Lung (tissue), 17 donors: ENCODE measurements at places on chromosomes 4 and X. TPM values are rescaled to one million over a fixed set of nuclear protein-coding genes. Genes with fewer than 3 reads are reported as not detected.

IL2 gene
- total RNA-seq = not detected

OPRPN gene
- not detected for total RNA-seq

HSFX4 gene
- total RNA-seq = not detected

TACC3 gene
- total RNA-seq = 13.8 TPM

CTAG2 gene
- not detected for total RNA-seq

ZNF732 gene
- total RNA-seq = 3.5 TPM

TCEAL8 gene
- total RNA-seq = 46.4 TPM

DNA sequence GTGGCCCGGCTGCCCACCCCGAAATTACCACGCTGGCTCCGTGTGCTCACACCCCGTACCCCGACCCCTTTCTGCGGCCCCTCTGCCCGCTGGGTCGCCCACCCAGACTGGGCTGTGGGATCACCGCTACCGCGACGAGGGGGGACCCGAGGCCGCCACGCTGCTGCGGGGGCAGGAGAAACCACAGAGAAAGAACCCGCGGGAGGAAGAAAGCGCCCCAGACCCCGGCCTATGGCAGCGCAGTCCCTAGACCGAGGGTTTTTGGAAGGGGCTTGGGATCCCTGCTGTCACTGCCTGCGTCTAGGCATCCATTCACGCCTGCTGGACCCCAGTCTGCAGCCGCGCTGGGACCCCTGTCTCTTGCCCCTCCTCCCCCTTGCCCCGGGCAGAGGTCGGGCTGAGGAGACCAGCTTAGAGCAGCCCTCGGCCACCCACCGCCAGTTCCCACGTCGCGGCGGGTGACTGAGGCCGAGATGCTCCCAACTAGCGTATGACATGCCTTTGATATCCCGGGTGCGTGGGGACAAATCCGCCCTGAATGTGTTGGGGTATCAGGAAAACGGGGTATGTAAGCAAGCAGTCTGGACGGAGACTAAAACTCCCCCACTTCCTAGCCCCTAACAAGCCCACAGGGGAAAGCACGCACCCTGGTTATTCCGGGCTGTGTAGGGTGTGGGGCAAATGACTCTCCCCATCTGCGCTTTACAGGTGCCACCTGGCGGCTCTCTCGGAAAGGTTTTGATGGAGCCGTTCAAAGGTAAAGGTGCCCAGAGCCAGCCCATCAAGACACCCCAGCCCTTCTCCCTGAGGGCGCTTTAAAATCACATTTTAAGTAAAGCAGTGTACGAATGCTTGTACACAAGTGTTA is 862 bp upstream of the INPP4B start:
- peak; percentile 57 for DNase-seq

DNA sequence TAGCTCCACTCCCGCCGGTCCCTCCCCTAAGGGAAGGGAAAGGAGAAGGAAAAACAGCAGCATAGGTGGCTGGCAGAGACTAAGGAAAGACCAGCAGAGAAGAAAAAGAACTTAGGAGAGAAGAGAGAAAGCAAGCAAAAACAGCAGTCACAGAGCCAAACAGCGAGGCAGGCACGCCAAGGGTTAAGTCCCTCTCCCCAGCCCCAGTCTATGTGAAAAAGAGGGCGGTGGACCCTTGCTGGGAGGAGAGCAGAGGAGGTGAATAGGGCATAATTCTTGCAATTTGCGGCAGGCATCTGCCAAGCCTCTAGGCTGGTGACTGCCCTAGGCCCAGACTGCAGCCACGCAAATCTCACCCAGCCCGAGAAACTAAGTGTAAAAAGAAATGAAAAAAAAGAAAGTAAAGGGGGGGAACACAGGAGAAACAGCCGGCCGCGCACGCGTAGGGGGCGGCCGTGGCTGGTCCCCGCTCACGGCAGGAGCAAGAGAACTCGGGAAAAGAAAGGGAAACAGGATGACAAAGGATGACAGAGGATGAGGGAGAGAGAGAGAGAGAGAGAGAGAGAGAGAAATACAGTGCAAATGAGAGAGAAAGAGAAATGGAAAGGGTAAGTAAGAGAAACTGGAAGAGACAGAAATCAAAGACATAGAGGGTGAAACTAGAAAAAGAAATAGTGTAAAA is 48.6 kb downstream of the MAGEA9 start:
- DNase-seq = peak; percentile 39

GRCh38 chr4:40164459-40164858 is 32.4 kb upstream of the RHOH start:
- DNase-seq = no peak

DNA sequence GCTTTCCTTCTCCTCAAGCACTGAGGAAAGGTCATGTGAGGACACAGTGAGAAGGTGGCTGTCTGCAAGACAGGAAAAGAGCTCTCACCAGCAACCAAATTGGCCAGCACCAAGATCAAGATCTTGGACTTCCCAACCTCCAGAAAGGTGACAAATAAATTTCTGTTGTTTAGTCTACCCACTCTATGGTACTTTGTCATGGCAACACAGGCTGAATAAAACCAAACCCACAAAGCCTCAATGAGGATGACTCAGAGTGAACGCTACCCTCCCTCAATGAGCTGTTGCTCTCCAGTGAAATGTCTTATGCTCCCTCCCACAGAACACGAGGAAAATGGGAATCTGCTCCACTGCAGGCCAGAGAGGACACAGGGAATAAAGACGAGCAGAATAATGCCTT is 244.1 kb downstream of the RAB28 start:
- no peak for DNase-seq

DNA sequence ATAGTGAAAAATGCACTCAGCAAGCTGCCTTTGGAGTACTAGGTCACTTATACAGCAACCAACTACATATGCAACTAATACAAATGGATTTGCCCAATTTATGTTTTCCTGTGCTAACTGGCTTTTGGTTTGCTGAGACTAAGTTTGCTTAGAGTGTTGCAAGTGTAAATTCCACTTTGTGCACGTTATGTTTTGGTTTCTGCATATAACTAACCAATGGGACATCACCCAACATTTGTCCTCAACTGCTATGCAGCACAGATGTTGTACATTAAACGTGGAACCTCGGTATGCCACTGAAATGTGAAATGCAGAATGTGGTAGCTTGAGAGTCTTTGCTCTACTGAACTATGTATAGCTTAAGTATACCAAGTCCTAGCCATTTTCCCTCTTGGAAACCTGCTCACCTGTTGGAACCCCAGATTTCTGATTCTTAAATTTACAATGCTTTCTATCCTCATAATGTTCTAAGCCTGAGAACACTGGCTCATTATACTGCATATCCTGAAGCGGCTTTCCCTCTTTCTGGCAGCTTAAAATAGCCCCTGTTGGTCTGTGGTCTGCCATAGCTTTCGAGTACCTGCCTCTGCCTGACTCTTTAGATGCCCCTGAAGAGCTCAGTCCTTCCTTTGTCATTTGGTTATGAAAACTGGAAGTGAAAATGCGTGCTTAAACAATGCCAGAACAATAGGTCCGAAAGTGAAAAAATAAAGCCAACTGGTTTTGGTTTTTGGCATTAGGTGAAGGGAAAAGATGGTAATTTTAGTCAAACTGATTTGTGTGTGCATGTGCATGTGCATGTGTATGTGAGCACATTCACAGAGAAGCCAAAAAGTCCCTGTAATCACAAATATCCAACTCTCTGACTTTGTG is 158.0 kb downstream of the SH2D1A start:
- DNase-seq = no peak

GRCh38 chrX:41435708-41436107 is 11.4 kb upstream of the NYX start:
- no peak for DNase-seq

DNA sequence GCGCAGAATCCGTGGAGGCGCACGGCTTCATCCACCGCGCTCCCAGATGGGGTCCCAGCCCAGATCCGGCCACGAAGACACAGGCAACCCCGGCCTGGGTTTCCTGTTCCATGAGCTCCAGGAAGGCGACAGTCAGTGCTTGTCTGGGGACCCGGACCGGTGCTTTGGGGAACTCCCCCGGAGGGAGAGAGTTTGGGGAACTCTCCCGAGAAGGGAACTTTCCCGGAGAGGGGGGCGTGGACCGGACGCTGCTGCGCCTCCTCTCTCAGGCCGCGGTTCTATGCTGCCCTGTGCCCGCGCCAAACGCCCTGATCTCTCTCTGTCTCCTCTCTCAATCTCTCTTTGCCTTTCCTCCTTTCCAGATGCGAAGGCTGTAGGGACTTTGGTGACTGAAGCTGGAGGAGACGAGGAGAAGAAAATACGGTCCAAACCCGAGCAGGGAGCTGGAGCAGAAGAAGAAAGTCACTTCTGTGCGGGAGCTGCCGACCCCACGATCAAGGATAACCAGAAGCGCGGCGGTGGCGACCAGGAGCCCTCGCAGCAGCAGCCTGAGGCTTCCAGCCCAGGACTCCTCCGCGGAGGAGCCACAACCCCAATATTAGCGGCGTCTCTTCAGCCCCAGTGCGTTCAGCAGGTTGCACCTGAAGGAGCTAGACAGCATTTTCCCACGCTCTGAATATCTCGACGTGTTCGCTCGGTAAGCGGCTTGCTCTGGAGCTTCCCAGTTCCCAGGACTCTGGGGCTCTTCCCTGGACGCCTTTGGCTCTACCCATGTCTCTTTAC is 47.6 kb upstream of the NKAP start:
- no peak for DNase-seq

- peak; percentile 72 for DNase-seq
Observed at GRCh38 chr4:5888222-5889001, 4.5 kb downstream of the CRMP1 start.

- no peak for DNase-seq
Observed at GRCh38 chr4:121777625-121778024, 12.7 kb upstream of the SMIM43 start.

DNA sequence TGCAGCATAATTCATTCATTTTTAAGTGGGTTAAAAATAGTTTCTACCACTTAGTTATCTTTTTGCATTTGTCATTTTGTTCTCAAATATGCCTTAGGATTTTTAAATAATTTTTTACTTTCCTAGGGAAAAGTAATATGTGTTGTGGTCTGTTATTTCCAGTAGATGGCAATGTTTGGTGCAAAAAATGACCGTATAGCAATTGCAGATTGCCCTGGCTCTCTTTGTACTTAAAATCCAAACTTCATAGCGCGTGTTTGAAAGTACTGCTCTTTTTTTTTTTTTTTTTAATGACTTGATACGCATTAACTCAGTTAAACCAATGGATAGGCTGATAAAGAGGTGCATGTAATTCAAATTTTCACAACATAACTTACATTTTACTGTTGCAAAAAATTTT is 74.4 kb upstream of the RBMX start:
- DNase-seq = peak; percentile 54

GRCh38 chrX:39020051-39020669 is 218.9 kb downstream of the MID1IP1 start:
- no peak for DNase-seq
